ENCODE measurements at places on chromosomes 3 and 15.

- DNase-seq, result no peak
Observed at GRCh38 chr3:54761637-54762036, 166.2 kb downstream of the LRTM1 start.

DNA sequence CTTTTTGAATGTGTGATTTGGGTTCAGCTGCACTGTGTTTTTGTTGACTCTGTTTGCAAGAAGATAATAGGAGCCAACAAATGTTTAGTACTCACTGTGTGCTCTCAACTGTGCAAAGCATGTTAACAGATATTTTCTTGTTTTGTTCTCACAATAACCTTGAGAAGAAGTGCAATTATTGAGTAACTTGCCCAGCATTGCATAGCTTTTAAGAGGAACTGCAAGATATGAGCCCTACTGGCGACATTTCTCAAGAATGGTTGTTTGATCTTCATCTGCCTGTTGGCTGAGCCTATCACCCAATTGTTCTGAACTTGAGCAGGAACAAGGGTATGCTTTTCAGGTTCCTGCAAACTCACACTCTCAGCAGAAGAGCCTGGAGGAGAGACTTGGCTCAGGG, 43.4 kb upstream of the AGBL1 start:
- no peak for DNase-seq

DNA sequence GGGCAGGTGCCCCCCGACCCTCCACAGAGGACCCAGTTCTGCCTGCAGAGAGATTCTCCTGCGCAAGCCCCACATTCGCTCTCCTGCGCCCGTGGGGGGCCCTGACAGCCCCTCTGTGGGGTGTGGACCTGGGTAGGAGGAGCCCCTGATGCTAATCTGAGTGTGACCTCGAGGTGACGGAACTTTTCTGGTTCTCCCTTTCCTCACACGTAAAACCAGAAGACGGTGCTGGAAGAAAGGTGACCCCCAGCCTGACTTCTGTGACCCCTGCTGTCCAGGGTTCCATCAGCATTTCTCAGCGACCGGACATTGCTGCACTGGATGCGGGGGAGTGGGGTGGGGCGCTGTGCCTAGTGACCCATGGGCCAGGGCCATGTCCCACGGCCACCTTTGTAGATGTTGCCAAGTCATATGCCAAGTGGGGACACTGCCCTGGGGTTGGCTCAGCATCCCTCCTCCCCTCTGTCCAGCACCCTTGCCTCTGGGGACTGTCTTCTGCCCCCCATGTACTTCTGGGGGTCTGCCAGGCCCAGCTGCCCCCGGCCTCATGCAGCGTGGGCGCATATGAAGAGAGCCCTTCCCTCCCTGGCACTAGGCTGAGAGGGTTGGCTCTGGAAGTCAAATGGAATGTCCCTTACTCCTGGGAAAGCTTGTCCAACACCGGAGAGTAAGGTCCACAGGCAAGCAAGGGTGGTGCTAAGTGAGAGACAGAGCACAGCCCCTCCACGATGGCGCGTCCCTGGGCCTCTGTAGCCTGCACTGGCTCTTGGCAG, 129.1 kb upstream of the MEF2A start:
- no peak for DNase-seq

- no peak for DNase-seq
Observed at GRCh38 chr3:106068795-106069194, 200.0 kb upstream of the CBLB start.

- DNase-seq, result no peak
Observed at GRCh38 chr3:157226173-157226847, 66.4 kb upstream of the CCNL1 start.

DNA sequence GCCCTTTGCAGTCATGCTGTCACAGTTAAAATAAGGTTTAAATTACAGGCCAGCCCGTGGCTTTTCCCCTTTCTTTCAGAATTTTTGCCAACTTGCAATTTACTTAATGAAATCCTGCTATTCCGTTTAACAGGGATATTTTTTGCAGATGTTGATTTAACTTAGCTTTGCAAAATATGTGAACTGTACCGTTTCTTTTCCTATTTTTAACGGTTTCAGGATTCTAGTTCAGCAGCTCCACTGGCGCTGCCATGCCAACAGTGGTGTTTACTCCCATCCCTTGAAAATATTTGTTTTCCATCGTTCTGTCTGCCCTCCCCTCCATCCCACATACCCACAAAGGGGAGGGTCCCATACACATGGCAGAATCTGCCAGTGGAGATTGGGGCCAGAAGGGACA, 54.3 kb downstream of the SMAD6 start:
- no peak for DNase-seq

GRCh38 chr3:98655666-98656065, 62.3 kb upstream of the CPOX start:
- DNase-seq, result no peak
